ENCODE measurements at places on chromosomes 3 and 15.

DNA sequence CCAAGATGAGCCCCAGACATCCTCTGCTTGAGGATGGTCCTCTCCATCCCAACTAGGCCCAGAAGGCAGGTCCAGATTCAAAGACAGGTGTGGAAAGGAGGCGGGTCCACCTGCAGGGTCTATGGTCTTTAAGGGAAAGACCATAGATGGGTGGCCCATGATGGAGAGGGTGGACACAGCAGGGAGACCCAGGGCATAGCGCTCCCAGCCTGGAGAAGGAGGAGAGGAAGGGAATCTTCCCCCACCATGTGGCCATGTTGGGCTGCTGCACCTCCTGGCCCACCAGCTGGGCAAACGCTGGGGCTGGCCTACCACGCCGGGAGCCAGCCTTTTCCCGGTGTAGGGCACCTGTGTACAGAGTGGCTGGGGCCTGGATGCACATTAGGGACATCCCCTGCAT lies 265.2 kb upstream of the TLE3 start:
- DNase-seq = no peak

GRCh38 chr3:176873261-176873660 lies 324.0 kb downstream of the TBL1XR1 start:
- DNase-seq = no peak

DNA sequence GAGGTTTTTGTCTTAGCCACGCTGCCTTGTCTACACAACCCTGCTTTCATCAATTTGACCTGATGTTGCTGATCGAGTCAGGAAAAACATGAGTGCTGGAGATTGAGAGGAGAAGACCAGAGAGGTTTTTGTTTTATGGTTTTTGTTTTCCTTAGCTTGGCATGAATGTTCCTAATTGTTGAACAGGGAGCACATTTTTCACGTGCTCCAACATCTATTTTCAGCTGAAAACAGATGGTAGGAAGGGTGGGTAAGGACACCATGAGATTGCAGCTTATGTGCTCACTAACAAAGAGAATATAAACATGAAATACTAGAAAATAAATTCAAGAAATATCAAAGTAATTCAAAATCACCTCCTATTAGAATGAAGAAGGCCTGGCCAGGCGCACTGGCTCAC lies 79.9 kb upstream of the LMCD1 start:
- no peak for DNase-seq

- DNase-seq = no peak
Measured at GRCh38 chr15:34216527-34217270, 6.8 kb upstream of the KATNBL1 start.

DNA sequence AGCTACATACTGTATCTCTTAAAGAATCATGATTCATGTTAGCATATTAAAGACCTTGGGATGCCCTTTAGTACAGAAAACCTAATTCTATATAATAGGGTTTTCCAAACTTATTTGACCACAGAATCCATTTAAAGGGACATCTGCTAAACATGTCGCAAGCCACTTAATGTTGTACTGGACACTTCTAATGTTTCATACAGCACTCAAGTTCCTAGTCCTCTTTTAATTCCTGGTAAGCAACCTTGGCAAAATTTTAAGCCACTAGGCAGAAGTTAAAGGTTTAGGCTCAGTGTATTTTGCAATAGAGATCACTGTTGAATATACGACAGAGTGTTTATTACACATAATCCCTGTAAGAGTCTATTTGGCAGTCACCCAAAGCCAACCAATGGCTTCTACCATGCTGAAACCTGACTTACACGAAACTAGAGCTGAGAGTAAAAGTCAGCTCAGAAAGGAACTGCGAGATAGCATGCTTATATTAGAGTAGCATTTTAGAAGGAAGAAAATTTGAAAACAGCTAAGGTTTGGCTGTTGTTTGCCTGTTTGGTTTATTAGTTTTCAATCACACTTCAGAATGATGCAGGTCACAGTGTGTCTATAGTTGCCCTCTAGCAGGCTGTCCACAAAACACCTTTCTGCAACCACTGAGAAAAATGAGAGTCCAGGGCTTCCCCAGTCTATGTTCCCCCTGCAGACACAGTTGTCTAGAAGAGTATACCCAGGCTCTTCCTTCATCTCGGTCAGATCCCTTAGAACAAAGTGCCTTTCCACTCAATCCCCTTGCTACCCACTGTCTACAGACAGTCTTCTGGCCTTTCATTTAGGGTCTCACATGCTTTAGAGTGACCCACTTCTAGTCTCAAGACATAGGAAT lies 104.4 kb downstream of the FMN1 start:
- DNase-seq = no peak

- no peak for DNase-seq
Measured at GRCh38 chr3:194961571-194961970, 275.9 kb downstream of the FAM43A start.

- no peak for DNase-seq
Measured at GRCh38 chr3:173923204-173923603, 525.7 kb downstream of the NLGN1 start.

DNA sequence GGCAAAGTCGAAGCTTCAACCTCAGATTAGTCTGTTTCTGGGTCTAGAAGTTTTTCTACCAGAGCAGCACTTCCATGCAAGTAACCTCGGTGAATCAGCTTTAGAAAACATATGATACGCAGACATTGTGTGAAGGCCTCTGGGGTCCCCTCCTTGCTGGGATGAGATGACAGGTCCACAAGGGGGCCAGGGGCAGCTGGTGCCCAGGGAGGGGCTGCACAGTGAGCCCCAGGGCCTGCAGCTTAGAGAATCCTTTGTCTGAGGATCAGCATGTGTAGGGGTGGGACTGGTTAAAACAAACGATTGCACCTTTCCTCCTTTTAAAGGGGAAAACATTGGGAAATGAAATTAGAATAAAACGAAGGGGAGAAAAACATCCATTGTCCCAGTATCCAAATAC lies 47.5 kb upstream of the TLE3 start:
- DNase-seq = no peak

DNA sequence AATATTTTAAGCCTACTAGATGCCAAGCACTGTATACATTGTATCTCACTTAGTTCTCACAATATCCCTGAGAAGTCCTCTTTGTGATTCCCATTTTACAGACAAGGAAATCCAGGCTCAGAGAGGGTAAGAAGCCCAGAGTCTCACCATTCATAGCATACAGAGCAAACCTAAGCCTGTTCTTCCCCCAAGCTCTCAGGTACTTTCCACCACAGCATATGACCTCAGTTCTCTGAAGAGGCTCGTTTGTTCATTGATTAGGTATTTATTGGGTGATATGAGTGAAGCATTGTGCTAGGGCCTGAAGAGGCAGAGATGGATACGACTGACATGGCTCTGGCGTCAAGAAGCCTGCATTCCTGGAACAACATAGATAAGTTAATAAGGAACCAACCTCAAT lies 310.9 kb upstream of the UMPS start:
- DNase-seq = no peak

GRCh38 chr15:98547741-98548138 lies 100.6 kb upstream of the IGF1R start:
- DNase-seq = no peak

GRCh38 chr3:108473711-108474110 lies 36.7 kb downstream of the MYH15 start:
- DNase-seq = no peak

DNA sequence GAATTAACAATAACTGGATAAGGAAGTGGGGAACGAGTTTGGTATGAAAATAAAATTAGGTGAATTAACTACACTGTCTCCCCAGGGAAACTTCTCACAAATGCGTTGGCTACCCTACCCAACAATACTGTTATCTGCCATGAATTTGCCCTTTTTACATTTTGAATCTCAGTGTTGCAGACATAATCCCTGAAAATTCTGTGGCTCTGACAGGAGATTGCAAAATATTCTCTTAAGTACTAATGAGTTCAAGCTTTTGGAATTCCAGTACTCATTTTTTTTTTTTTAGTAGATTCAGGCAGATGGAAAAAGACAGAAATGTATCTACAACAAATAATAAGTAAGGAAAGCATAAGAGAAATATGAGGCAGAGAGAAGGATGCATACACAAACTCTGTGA lies 332.6 kb downstream of the LSAMP start:
- DNase-seq = no peak

DNA sequence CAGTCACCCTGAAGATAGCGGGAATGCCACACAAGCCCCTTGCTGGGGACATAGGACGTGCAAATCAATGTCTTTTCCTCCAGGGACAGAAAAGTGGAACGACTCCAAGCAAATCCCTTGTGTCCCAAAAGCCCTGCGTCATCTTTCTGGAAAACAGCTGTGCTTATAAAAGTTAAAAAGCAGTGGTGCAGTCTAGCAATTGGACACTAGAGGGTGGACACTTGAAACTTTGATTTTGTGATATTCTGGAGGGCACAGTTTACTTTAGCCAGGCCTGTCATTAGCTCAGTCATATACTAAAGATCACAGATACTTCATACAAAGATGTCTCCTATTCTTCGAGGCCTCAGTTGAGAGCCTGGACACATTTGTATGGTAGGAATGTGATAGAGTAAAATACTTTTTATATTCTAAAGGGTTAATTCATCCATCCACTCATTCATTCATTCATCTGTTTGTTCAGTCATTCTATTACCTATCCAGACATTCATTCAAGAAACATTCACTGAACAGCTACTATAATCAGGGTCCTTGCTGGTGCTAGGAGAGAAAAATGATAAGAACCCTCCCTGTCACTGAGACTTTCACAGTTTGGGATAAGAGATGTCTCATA lies 63.8 kb upstream of the ANKRD34C start:
- no peak for DNase-seq

DNA sequence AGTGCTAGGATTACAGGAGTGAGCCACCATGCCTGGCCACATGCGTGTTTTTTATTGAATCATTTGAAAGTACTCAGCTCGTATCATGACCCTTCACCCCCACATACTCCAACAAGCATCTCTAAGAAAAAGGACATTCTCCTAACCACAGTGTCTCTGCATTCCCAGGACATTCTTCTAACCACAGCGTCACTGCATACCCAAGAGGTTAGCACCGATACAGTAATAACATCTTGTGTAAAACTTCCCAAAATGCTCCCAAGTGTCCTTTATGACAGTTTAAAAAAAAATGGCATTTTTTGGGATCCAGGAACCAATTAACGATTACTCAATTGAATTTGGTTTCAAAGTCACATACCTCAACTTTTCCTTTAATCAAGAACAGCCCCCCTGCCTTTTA lies 39.6 kb downstream of the FLNB start:
- no peak for DNase-seq

DNA sequence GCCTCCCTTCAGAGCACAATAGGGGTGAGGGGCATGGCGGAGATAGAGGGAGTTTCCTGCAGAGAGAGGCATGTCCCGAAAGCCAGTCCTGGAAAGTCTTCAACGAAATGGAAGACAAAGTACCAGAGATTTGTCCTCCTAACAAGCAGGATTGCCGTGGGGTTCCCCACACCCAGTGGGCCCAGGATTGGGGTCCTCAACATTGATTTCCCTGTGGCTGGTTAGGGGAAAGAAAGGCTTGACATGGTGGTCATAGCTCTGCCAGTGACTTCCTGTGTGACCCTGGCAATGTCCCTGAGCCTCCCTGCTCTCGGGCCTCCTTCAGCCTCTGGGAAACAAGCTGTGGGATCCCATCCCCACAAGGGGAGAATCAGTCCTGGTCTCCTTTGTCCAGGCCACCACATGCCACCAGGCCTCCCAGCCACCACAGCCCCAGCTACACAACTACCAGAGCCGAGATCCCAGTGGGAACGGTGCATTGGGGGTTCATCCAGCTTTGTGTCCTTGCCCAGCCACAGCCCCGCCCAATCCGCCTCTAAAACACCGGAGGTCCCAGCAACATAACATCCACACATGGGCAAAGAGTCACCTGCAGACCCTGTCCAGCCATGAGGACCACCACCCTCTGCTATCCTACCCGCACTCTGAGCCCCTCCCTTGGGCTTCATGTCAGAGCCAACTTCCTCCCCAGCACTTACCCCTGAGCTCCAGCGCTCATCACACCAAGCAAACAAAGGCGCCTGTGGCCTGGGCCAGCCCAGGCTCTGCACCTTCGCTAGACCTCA lies 63.0 kb downstream of the ADAMTS17 start:
- DNase-seq = no peak

DNA sequence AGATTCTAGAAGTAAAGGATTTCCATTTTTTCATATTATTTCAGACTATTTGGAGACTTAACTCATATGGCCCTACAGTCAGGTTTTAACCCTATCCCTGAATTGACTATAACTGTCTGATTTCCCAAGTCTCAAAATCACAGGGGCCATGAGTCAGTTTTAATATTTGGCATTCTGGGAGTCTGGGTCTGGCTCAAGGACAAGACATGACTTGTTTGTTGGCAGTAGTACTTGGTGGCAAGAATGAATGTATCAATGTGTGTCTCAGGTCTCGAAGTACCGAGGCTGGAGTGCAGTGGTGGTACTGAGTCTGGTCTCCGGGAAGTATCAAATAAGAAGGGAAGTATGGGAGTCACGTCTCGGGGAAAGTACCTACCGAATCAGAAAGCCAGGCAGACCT lies 10.8 kb downstream of the UMPS start:
- no peak for DNase-seq

DNA sequence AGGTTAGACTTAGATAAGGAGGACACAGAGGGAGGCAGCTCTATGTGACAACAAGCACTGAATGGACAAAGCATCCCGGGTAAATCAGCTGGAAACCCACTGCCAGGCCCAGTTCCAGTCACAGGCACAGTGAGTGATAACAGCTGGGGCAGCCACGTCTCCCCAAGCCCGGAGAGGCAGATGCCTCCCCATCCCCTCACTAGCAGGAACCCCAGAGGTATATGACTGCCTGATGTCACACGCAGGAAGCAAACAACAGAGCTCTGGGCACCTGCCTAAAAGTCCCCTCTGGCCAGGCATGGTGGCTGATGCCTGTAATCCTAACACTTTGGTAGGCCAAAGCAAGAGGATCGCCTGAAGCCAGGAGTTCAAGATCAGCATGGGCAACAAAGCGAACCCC lies 18.2 kb downstream of the C15orf62 start:
- no peak for DNase-seq

DNA sequence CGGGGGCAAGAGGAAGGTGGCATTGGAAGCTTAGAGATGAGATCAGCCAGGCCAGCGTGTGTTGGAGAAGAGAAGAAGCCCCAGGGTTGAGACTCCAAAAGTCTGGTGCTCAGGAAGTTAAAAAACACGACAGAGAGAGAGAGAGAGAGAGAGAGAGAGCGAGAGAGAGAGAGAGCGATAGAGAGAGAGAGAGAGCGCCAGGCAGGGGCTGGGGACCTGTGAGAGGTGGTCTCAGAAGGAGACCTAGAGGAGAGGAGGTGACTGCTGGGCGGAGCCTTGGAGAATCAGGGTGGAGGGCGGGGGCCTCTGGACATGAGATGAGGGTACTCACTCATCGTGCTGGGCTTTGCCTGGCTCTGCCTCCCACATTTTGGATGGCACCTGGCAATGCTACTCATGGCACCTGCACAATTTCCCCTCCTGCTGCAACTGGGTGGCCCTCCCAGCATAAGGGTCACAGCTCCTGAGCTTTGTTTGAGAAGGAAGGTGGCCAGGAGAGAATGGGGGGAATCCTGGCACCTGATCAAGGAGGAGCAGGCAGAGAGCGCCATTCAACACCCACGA lies 51.0 kb downstream of the FBLN2 start:
- DNase-seq = no peak

GRCh38 chr3:26614006-26614685 lies 8.4 kb upstream of the LRRC3B start:
- no peak for DNase-seq

- DNase-seq = no peak
Measured at GRCh38 chr3:181561139-181562031, 150.3 kb upstream of the SOX2 start.

Measured in stimulated activated CD8-positive, alpha-beta memory T cell treated with anti-CD3 and anti-CD28 coated beads, Interleukin-4, amount 100 ng/mL, for 1 hour (primary cell).